ENCODE measurements at places on chromosomes 16 and 17.

GRCh38 chr17:82930043-82930923, 90.5 kb upstream of the ZNF750 start:
- no peak for DNase-seq

GRCh38 chr16:81376880-81377279, 62.1 kb downstream of the GAN start:
- no peak for DNase-seq

- DNase-seq, result peak; percentile 85
These were observed 11.6 kb upstream of the CBX4 start for GRCh38 chr17:79850571-79851460.

DNA sequence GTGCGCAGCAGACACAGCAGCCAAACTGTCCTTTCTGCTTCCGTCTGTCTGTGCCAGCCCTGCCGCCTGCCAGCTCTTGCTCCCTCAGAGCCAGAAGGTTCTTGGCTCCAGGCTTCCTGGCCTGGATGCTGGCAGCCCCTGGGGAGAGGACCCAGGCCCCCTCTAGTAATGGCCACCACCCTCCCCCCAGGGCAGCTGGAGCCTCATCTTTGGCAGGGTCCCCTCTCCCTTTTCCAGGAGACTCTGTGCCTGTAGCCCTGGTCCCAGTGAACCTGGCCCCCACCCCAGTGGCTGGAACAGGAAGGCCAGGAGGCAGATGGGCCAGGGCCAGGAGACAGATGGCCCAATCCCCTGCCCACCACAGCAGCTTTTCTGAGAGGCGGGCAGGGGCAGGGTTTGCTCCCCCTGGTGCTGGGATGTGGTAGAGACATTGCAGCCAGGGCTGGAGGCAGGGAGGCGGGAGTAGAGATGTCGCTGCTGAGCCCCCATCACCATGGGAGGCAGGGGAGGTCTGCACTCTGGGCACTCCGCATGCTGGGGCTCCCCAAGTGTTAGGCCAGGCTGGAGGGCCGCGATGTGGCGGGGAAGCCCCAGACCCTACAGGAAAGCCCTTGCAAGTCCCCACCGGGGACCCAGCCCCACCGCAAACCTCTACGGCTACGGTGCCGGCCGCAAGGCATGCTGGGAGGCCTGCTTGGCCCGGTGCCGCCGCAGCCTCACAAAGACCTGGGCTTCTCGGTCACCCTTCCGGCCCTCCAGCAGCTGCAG, 16.7 kb downstream of the UNC13D start:
- peak; percentile 89 for DNase-seq

DNA sequence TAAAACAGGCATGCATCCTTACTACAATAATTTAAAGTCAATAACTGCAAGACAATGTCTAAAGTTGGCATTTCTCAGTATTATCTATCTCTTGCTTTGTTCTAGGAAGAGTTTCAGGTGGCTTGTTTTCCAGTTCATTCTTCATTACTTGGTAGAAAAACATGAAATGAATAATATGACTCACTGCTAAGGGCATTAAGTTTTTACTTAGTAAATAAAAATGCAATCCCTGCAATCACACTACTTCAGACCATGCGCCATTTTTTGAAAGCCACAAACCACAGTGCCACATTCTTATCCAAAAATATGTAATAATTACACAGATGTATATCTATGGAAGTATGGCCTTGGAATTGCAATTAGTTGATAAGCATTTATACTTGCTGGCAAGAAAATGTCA, 55.4 kb downstream of the CREBBP start:
- DNase-seq, result peak; percentile 50

GRCh38 chr17:55327225-55328088, 62.7 kb downstream of the HLF start:
- DNase-seq, result no peak

- no peak for DNase-seq
These were observed 22.3 kb downstream of the ERN1 start for GRCh38 chr17:64107500-64108236.

DNA sequence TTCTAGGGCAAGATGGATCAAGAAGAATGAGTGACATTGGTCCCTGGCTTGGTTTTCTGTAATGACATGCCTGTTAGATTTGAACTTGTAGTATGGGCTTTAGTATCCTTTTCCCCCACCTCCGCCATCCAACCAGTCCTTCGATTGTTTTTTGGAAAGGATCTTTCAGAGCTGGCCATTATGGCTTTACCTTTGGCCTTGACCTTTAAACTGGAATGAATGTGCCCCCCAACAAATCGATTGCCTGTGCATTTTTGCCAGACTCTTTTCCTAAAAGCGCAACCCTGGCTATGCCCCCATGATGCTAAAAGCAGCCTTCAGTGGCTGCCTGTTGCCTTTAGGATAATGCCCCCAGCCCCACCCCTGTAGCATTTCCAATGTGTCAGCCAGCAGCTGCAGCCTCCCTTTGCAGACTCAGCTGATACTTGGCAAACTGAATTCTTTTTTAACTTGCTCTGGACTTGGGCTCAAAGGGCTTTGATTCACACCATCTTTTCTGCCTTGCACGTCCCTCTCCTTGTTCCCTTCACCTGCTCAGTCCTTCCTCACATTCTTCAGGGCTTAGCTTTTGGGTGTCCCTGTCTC, 4.0 kb downstream of the GPRC5C start:
- no peak for DNase-seq

GRCh38 chr17:1894753-1895339, 65.0 kb downstream of the RPA1 start:
- DNase-seq, result no peak

- peak; percentile 81 for DNase-seq
These were observed 32.2 kb downstream of the TEX2 start for GRCh38 chr17:64230791-64231408.

- DNase-seq, result peak; percentile 87
These were observed 6.0 kb downstream of the FHOD1 start for GRCh38 chr16:67241008-67241900.

- DNase-seq, result no peak
These were observed 108.9 kb upstream of the IRX5 start for GRCh38 chr16:54821731-54822130.

DNA sequence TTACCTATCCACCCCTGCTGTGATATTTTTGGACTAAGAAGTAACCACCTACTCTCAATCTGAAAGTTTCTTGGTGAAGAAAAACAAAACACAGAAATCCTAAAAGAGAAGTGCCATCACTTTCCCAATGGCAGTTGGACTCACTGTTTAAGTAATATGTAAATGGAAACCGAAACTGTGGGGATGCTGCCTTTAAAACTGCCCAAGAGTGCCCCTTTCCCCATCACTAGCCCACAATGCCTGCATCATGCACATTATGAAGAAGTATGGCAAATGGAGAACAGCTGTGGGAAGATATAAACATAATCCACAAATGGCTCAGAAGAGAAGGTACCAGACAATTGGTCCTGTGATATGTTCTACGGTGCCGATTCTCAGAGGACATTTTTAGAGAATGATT, 33.5 kb upstream of the SLC6A2 start:
- no peak for DNase-seq

GRCh38 chr17:48568499-48569239, 9.5 kb downstream of the HOXB4 start:
- peak; percentile 26 for DNase-seq

GRCh38 chr16:23368469-23368868, 66.4 kb downstream of the SCNN1B start:
- no peak for DNase-seq

- DNase-seq, result no peak
These were observed 222.8 kb upstream of the SDK2 start for GRCh38 chr17:73867056-73867455.
